CD4-positive, alpha-beta T cell treated with Interleukin-1 beta for 1 hour (primary cell): ENCODE measurements at places on chromosomes 12 and 14.

GRCh38 chr12:7144414-7145120, 14.4 kb downstream of the CLSTN3 start:
- DNase-seq: peak; percentile 46

GRCh38 chr14:92677087-92677668, 71.2 kb downstream of the LGMN start:
- DNase-seq: no peak

- no peak for DNase-seq
Observed at GRCh38 chr14:26026384-26026783, 571.4 kb downstream of the NOVA1 start.

- DNase-seq: no peak
Observed at GRCh38 chr12:127205781-127206555, 1061.0 kb upstream of the TMEM132C start.

DNA sequence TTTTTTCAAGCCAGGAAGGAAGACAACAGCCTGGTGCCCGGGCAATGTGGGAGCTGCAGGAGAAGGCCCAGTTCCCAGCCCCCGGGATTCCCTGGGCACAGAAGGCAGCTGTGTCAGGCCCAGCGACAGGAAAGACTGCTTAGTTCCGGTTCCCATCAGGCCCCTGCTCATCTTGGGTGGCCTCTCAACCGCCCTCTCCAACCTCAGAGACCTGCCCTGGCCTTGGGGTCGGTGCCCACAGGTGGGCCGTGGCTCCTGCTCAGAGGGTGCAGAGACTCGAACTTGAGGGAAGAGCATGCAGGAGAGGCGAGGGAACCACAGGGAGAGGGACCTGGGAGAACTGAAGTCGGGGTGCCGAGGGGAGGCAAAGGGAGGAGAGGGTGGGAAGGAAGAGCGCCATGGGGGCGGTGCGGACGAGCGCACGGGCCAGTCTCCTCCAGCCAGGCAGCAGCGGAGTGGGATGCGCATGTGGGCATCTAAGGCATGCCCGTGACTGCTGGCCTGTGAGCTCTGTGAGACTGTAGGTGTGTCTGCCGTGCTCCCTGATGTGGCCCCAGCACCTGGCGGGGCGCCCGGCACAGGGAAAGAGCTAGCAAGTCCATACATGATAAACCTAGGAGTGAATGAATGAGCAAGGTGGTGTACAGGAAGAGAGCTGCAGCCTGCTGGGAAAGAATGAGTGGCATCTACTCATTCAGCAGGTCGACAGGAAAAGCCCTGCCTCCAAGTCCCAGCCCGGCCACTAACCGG, 42.7 kb downstream of the SSH1 start:
- DNase-seq: no peak

DNA sequence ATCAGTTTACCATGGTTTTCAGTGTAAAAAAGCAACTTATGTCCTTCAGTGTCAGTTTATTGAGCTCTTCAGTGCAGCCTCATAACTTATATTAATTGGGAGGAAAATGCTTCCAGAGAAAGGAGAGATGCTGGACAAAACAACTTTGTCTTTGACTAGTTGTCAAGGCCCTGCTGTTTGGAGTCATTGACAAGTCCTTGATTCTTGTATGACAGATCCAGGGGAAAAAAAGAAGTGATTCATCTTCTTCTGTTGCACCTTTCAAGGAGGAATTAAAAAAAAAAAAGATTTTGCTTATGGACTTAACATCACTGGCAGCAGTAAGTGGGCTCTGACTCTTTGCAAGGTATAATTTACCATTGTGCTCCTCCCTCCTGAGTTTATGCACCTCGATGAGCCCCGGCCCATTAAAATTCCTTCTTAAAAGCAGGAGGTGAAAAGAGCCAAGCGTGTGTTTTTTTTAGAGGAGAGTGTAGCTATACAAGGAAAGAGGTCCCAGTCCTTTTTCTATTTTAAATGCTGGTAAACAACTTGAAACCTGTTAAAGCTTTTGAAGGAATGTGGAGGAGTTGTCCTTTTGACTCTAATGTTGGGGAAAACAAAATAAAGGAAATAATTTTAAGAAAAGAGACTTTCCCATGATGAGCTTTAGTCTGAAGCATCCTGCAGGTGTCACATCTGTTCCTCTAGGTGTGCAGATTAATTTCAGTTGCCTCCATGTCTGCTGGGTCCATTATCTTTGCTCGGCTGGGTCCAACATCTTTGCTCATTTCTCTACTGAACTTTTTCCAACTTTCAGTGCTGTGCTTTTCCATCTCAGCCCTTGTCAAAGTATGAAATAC, 431.6 kb downstream of the RAD51B start:
- DNase-seq: peak; percentile 7

GRCh38 chr12:109264943-109265650, 44.0 kb downstream of the FOXN4 start:
- DNase-seq: no peak
